NCI-H1048 (cell line): ENCODE measurements at places on chromosomes 11 and 22.

DNA sequence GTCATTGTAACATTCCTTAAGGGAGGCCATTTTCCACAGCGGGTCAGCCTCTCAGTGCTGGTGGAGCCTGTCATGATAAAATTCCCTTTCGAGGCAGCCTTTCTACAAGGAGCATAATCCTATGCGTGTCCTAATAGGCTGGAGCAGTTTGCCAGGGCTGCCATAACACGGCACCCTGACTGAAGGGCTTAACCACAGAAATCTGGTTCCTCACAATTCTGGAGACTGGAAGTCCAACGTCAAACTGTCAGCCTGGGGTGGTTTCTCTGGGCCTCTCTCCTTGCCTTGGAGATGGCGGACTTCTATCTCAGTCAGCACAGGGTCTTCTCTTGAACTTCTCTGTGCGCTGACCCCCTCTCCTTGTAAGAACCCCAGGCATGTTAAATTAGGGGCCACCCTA is 1.4 kb upstream of the RGL4 start:
- DNase-seq = no peak

GRCh38 chr22:48739348-48740085 is 1088.2 kb downstream of the BRD1 start:
- DNase-seq = no peak

DNA sequence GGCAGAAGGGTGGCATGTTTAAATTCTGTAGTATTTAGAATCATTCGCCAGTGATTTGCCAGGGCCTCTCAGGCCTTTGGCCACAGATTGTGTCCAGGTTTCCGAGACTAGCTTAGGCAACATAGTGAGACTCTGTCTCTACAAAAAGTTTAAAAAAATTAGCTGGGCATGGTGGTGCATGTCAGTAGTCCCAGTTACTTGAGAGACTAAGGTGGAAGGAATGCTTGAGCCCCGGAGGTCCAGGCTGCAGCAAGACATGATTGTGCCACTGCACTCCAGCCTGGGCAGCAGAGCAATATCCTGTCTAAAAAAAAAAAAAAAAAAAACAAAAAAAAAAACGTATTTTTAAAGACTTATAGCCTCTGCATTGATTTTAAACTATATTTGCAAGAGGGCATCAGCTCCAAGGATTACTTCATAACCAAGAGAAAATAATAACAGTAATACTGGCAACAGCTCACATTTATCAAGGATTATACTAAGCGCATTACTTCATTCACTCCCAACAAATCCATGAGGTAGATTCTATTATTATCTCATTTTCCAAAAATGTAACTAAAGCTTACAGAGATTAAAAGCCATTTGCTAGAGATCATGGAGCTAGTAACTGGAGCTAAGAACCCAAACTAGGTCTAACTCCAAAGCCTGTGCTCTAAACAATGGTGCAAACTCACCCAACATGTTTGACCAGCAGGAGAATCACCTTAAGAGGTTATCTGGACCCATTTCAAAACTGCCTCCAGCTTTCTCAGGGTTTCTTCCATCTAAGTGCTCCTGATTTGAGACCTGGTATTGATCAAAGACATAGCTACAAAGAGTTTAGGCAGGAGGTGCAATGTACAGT is 32.6 kb upstream of the SLC6A5 start:
- no peak for DNase-seq

DNA sequence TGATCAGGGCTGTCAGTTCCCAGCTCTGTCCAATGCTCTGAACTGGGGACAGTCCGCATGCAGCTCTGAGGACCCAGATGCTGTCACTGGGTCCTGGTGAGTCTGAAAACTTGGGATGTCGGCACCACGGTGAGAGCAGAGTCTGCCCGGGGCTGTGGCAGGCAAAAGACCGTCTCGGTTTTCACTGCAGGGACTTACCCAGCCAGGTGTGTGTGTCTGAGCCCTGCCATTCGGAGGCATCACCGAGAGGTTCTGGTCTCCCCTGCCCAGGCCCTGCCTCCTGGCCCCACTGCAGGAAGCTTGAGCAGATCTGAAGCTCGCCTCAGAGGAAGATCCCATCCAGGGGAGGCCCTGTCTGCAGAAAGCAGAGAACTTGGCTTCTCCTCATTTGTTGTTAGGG is 5.2 kb downstream of the TP53AIP1 start:
- DNase-seq = no peak

- no peak for DNase-seq
Measured at GRCh38 chr22:30712094-30712493, 17.4 kb downstream of the OSBP2 start.
